Effector CD8-positive, alpha-beta T cell (primary cell): ENCODE measurements at places on chromosomes 2 and 18.

DNA sequence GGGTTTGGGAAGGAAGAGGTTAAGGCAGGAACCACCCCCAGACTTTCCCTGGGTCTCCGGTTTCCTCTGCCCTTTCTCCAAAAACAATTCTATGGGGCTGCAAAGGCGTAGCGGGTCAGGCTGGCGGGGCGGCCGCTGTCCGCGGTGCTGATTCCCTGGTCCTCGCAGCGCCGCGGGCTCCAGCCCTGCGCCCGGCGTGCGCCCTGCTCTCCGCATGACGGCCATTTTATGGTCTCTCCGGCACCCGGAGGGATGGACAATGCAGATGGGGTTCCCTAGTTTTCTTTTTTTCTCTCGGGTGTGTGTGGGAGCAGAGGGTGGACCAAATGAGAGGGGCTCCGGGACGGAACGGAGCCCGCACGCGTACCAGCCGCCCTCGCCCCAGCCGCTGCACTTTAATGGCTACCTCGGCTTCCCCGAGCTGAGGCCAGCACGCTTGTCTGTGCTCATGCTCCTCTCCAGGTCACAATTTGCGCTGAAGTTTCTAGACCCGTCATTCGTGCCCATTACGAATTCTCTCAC lies 1.6 kb downstream of the ST8SIA3 start:
- no peak for DNase-seq

DNA sequence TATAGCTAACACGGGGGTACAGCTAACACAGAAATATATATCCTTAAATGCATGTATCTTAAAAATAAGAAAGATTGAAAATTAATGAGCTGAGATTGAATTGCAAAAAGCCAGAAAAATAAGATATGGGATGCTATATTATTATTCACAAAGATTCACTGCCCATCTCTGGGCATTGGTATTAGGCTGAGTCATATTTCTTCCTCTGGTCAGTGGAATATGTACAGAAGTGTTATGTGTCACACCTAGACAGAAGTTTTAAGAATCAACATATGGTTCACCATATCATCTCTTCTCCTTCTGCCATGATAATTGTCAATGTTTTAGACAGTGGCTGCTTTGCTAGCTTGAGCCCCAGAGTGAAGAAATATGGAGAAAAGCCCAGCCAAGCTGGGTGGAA lies 14.0 kb upstream of the MCFD2 start:
- no peak for DNase-seq

DNA sequence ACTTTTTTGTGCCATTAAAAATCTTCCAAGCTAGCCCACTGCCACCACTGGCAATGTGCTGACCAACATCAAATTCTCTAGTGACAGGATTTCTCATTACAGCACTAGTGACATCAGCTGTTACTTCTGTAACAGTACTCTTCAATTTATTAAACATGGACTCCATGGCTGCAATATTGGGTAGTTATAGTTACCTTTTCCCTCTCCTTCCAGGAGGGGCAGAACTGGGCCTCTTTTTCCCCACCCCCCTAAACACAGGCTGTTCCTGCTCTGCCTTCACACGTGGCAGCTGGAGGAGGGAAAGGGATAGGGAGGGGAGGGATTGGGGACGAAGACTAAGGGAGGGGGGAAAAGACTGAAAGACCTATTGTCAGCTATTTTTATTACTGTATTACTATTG lies 38.1 kb downstream of the TRAK2 start:
- DNase-seq = no peak

- no peak for DNase-seq
These were observed 12.1 kb downstream of the PXDN start for GRCh38 chr2:1731963-1732768.

DNA sequence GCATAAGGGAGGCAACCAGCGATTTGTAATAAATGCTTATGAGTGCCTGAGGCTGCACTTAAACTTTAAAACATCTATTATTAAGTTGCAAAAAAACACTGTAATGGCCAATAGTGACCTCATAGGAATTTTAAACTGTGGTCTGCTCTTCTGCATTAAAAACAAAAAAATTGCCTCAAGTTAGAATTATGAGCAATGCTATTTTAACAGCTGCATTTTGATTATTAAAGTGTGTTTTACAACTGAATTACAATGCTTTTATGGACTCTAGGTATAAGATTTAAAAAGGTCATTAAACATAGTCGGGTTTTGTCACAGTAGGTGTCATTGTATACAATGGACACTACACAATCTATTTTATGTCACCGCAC lies 528.7 kb upstream of the FANCL start:
- no peak for DNase-seq
